NCI-H2081 (cell line): ENCODE measurements at places on chromosomes 5 and 9.

GRCh38 chr5:175658299-175659145 is 651 bp downstream of the HRH2 start:
- no peak for DNase-seq

GRCh38 chr5:95440825-95441224 is 49.7 kb downstream of the FAM81B start:
- no peak for DNase-seq

- DNase-seq = no peak
Observed at GRCh38 chr5:133842846-133843611, 125.4 kb downstream of the C5orf15 start.

GRCh38 chr9:125831054-125831453 is 83.9 kb downstream of the PBX3 start:
- DNase-seq = no peak

- no peak for DNase-seq
Observed at GRCh38 chr5:80124121-80124918, 89.2 kb downstream of the THBS4 start.

DNA sequence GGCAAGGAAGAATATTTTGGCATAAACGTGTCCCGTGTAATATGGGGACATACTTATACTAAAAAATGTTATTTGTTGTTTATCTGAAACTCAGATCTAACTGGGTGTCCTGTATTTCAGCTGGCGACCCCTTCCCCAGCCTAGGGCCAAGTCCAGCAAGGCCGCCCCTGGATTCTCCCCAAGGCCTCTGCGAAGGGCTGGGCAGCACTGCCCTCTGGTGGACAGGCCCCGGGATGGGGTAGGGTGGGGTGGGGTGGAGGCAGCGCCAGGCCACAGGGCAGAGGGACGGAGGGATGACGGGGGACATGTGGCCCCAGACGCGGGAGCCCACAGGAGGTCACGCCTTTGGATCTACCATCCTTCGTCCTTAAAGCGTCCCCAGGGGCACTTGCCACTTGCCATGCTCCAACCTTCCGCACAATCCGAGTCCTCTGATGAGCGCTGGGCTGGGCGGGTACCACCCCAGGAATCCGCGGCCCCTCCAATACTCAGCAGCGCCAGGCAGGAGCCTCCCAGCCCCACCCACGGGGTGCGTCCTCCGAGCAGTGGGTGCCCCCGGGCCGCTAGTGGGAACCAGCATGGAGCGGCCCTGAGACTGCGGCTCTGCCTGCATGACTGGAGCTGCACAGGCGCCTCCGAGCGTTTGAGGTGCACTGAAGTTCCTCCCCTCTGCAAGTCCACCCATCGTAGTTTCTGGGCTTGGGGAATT is 7.1 kb upstream of the AGPAT2 start:
- no peak for DNase-seq

- DNase-seq = no peak
Observed at GRCh38 chr9:38629511-38629910, 9.1 kb upstream of the ANKRD18A start.

- DNase-seq = peak; percentile 92
Observed at GRCh38 chr5:160271396-160271795, 41.0 kb downstream of the CCNJL start.

GRCh38 chr9:35262064-35262463 is 100.3 kb downstream of the UNC13B start:
- no peak for DNase-seq

- no peak for DNase-seq
Observed at GRCh38 chr9:92760070-92760469, 4.6 kb downstream of the BICD2 start.

DNA sequence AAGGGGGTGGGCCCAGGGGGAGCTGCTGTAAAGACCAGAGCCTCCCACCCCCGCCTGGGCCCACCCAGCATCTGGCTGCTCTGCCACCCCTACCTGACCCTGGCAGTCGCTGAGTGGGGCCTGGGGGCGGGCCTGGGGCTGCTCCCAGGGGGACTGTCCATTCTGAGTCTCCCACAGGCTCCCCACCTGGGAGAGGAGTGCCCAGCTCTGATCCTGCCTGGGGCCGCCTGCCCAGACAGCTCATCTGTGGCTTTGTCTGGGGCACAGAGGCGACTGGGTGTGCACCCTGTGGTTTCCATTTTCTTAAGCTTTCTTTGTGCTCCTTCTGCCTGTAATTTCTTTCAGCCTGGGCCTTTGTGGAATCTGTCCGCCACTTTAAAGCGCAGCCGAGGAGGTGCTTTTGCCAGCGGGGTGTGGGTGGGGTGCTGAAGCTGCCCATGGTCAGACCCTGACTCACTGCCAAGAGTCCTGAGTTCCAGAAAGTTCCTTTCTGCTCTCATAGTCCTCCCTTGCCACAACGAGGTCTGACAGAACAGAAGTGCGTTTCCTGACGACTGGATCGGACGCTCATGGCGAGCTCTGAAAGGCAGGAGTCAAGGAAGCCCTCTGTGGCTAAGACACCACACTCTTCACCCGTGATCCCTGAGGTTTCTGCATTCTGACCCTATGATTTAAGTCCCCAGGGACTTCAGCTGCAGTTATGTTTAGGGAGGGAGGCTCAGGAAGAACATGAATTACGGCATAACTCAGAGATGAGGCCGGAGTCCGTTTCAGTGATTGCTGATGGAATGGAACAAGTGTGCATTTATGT is 225.0 kb downstream of the FANCC start:
- DNase-seq = no peak

GRCh38 chr9:14780251-14780650 is 57.7 kb upstream of the CER1 start:
- no peak for DNase-seq

- DNase-seq = no peak
Observed at GRCh38 chr9:123441769-123442168, 85.8 kb downstream of the CRB2 start.

DNA sequence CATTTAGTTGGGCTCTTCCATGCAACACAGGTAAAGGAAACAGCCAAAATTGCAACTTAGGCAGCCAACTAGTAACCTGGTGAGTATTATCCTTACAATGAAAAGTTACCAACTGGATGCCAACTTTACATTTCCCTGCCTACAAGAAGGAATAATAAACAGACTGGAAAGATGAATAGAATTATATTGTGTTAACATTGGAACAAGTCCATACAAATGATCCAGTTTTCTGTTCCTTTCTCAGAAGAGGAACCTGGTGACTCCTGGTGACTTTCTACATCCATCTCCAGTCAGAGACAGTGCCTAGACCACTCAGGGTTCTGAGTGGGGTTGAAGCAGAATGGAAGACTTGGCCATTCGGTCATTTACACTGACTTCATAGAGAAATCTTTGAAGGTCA is 20.6 kb downstream of the MARCHF3 start:
- no peak for DNase-seq

DNA sequence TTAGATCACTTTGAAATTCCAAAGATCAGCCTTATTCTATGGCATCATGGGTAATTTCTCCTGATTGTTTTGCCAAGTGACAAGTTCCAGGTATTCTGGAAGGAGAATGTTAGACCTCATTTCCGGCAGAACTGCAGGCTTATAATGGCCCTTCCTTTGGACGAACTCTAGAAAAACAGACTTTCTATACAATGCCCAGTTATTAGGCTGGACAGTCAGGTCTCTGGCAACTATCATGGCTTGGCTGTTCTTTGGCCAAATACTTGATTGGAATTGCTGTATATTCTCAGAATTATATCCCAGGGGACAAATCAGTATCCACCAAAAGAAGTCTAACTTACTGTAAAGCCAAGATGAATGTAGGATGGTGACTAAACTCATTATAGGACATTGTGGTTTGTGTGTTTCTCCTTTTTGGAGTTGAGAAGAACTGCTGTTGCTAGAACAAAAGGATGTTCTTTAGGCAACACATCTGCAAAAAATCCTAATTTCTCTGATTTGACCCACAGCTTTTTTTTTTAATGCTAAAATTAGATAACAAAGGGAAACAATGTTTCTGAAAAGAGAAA is 69.0 kb downstream of the ADAMTSL1 start:
- no peak for DNase-seq

DNA sequence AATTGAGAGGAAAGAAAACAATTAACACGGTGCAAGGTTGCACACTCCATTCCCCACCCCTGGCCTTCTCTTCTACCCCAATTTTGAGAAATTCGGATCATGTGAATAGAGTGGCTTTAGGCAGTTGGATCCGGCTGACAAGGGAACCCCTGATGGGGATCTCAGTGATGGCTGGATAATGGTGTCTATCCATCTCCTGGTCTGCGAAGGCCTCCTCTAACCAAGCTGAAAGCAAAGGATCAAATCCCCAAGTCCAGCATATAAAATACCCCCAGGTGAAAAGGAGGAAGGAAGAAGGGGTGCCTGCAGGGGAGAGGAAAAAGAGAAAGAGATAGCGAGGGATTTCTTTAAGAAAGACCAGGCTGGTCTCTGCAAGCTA is 16.0 kb downstream of the NR2F1 start:
- DNase-seq = no peak

DNA sequence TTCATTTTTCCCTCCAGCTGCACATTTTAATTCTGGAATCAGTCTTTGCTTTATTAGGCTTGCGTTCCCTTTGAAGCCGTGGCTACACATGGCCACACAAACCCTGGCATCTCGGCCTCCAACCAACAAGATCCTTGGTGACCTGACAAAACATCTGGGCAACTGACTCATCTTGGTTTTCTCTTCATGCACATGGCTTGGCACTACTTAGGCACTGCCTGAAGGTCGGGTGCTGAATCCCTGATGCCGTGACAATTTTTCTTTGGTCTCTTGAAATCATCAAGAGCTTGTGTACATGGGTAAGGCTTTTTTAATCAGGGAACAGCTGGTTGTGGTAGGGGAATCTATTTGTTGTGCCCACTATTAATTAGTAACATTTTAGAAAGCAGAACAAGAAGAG is 16.0 kb upstream of the PAPPA start:
- DNase-seq = no peak

GRCh38 chr5:95417971-95418370 is 26.8 kb downstream of the FAM81B start:
- DNase-seq = no peak

GRCh38 chr9:134922066-134922931 is 4.6 kb upstream of the FCN1 start:
- DNase-seq = no peak

- DNase-seq = peak; percentile 13
Observed at GRCh38 chr9:121369595-121370265, at the start of gene STOM. Gene STOM (minus strand): TSS chr9:121370250. CDS start chr9:121370187, 63 bp downstream.

DNA sequence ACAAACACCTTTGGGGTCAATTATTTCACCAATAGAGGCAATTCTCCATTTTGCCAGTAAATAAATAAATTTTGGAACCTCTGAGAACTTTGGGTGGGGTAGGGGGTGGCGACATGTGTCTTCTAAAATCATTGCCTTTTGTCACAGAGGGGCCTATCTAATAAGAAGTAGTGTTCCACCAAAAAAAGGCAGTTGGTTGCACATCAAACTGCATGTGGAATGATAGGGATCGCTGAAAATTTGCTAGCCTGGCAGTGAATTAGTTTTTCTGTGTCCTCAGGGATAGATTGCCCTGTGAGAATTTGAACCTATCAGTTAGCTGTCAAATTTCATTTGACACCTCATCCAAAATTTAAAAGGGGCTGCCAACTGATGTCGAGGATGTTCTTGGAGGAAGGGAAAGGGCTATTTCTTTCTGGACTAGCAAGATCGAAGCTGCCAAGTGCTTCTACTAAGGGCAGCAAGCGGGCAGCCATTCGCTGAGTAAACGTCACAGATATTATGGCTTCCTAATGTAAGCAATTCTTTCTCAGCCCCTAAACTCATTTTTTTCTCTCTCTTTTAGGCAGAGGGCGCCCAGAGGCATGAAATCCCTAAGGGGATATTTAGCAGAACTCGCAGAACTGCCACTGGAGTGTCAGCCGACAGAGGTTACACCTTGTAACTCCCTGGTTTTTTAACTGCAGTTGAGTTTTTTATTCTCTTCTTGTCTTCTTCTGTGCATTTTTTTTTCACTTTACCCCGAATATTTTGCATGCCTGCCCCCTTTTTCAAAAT is 2208.1 kb upstream of the WWC1 start:
- DNase-seq = peak; percentile 2

DNA sequence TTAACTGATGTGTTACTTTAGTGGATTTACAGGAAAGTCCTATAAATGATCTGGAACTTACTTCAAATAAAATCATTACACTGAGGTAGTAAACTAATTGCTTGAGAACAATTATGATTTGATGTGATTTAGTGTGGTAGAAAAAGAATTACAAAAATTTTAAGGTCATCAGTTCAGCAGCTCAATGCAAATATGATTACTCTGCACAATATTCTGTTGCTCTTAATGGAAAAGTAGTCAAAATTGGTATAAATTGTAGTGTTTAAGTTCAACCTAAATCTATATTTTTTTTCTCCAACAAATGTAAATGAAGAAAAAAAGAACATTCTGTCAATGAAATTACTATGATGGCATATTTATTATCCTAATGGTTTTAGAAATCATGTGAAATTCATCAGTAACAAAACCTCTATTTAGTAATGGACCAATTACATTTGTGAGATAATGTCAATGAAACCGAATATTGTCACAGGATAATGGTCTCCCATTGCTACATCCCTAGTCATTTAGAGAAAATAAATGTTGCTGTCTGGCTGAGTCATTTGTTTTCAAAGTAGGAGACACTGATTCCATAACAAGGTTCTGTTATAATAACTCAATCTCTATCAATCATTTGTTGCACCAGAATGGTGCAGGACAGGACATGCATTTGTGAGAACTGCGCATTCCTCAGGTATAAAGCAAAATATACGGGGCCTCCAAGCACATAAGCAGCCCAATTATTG is 177.1 kb downstream of the NFIB start:
- peak; percentile 80 for DNase-seq

DNA sequence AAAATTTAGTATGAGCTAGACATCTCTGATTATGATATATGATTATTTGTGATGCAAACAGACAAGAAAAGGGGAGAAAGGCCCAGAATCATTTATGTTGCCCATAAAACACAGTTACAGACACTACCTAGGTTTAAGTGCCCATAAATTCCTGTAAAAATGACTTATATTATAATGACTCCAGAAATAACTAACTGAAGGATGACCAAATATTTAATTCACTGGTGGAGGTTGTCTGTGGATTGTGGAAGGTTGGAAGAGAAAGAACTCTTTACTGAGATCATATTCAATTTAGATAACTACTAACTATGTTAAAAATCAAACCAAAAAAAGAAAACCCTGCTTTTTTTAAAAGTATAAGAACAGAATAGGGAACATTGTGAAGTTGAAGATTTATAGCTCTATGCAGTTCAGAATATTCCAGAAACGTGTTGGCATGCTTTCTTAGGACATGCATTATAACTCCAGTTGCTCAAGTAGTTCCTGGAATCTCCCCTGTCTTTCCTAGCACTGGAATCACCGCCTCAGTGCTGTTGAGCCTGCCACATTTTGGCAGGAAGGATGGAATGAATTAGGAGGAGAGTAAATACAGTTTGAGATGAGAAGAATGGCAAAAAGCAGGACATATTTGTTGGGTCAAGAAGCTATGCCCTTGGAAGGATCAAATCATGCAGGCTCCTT is 72.0 kb upstream of the PAPPA start:
- DNase-seq = no peak

GRCh38 chr5:82470185-82470994 is 192.2 kb upstream of the RPS23 start:
- DNase-seq = peak; percentile 0

DNA sequence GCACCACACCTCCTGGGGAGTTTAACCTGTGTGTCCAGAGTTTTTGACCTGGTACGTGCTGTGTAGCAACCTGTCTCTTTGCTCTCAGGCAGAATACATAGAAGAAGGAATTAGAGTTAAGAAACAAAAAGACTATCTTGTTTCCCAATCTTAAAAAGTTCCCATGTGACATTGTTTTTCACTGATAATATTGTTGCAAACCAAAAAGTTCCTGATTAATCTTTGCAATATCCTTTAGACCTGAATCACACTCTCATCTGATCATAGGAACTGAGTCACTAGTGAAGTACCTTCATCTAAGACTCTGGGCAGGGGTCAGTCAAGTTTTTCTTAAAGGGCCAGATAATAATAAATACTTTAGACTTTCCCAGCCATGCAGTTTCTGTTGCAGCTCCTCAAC is 35.1 kb downstream of the BASP1 start:
- no peak for DNase-seq
